ENCODE measurements at places on chromosomes 1 and 21.
A peak's percentile ranks its signal among the peaks of the same experiment; 100 is the strongest.

- peak; percentile 67 for DNase-seq
Measured at GRCh38 chr1:202852163-202852904, 36.6 kb downstream of the RABIF start.

DNA sequence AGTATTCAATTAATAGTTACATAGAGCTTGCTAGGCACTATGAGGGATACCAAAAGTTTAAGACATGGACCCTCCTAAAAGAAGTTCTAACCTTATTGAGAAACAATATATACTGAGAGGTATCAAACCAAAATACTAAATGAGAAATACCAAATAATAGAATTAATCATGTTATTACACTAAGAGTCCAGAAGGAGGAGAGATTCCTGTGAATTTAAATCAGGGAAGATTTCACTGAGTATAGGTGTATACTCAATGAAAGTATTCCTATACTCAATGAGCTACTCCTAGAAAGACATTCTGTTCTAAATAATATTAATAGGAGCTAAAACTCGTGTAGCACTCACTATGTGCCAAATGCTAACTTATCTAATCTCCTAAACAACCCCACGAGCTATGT, 9.4 kb downstream of the CR1L start:
- no peak for DNase-seq

- no peak for DNase-seq
Measured at GRCh38 chr21:37348664-37349063, 17.9 kb upstream of the DYRK1A start.

DNA sequence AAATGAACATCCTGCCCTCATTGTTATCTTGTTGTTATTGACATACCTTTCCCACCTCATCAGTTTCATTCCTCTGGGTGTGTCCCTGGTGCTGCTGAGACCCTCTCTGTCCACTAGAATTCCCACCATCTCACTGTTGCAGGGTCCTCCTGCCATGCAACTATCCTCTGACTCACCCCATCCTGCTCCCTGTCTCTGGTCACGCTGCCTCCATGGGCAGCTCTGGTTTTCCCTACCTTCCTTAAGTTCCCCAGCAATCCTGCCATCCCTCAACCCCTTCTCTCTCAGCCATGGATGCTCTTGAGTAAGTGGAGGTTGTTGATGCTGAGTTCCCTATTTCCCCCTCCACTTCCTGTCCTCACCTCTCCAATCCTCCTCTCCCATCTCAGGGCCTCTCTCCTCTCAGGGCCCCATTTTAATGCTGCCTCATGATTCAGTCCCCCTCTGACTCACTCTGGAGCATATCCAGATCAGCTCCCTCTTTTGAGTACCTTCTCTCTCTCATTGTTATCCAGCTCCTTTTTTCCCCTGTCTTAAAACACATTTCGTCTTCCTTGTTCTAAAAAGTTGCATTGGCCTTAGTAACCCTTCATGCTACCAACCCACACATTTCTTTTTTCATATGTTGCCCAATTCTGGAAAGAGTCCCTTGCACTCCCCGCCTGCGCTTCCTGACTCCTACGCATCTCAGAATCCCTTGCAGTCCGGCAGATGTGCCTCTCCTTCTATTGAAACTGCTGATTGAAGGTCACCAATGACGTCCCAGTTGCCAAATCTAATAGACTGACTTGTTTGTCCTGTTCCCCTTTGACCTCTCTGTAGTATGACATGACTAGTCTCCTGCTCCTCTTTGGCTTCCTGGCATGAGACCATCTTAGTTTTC, 92.0 kb downstream of the CNIH3 start:
- DNase-seq, result no peak

DNA sequence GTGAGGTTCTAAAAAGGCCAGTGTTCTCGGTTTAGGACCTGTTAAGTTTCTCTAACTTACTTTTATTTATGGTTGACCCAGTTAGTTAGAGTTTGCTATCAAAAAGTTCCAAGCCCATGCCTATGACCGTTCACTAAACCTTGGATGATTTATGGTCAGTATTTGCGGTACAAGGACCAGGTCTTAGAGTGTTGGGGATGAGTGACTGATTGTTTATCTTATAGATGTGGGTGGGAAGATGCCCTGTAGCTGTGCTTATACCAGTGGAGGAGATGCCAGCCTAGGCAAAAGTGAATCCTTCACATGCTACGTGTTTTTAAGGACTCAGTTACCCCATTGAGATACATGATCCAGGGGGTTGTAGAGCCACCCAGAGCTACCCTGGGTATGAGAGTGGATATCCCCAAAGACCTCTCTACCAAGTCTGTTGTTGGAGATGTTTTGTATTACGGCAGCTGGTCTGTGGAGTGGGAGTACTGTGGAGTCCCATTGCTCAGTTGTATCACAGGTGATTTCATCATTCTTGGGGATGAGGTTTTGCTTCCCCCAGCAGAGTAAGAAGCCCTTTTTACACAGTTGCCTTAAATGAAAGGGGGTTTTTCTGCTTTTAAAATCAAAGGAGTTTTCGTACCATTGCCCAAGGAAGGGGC, 2.1 kb downstream of the SLC22A15 start:
- DNase-seq, result no peak

DNA sequence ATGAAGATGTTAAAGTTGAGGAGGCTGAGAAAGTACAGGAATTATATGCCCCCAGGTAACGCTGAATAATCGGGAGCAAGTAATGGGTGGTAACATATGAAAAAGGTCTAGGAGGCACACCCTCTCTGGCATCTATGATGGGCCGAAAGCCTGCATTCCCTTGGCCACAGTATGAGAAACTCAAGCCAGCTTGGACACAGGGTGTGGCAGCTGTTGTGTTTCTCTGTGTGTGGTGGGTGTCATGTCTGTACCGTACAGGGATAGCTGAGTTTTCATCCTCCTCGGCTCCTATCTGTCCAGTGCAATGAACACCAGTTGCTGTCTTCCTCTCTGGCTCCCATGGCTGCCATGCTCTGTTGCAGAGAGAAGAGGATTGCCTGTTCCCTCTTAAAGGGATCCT, 32.9 kb downstream of the NBPF3 start:
- DNase-seq, result no peak

DNA sequence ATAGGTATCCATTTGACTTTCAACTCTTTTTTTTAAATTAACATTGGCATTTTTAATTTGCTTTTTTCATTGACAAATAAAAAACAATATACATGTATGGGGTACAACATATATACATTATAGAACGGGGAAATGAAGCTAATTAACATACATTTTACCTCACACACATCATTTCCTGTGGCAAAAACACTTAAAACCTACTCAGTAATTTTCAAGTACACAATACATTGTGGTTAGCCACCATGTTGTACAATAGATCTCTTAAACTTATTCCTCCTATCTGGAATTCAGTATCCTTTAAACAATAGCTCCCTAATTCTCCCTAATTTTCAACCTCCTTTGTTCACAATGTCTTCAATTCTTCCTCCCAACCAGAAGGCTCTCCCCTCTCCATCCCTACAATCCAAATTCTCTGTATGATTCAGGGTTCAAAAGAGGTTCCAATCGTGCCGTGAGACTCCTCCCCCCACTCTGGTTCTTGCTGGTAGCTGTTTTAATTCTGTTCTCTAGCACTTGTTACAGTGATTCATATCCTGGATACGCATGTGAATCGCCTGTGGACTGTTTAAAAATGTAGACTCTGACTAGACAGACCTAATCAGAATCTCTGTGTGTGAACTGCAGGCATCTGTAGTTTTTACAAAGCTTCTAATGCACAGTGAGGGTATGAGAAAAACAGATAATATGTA, 87.6 kb upstream of the DUSP10 start:
- no peak for DNase-seq

DNA sequence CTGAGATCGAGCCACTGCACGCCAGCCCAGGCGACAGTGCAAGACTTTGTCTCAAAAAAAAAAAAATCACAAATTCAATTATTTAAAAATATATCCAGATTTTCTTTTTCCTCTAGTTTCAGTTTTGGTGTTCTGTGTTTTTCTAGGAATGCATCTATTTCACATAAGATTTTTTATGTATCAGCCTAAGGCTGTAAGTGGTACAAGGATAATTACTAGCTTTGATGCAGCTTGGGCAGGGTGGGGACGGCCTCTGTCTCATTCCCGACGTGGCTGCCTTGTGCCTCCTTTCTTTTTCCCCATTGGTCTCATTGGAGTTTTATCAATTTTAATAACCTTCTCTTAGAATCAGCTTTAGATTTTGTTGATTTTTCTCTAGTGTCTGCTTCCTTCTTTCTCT, 6.9 kb downstream of the CCDC27 start:
- DNase-seq, result no peak

GRCh38 chr21:39710866-39711265, 34.1 kb upstream of the IGSF5 start:
- DNase-seq, result no peak

Data from SK-N-SH (cell line).